ENCODE measurements at places on chromosomes 4 and X.

DNA sequence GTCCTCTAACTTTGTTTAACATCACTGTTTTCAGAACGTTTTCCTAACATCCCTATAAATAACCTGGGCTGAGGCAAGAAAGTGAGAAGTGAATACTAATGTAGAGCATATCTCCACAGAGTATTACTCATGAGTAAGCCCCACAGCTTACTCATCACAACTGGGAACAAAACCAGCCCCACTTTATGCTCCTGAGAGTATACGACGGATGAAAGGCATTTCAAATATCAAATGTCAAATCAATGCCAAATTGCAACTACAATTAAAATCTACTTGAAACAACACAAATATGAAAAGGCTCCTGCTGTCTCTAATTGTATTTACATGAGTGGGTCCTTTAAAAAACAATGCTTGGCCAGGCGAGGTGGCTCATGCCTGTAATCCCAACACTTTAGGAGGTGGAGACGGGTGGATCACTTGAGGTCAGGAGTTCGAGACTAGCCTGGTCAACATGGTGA, 41.2 kb downstream of the SH3RF1 start:
- DNase-seq: no peak

DNA sequence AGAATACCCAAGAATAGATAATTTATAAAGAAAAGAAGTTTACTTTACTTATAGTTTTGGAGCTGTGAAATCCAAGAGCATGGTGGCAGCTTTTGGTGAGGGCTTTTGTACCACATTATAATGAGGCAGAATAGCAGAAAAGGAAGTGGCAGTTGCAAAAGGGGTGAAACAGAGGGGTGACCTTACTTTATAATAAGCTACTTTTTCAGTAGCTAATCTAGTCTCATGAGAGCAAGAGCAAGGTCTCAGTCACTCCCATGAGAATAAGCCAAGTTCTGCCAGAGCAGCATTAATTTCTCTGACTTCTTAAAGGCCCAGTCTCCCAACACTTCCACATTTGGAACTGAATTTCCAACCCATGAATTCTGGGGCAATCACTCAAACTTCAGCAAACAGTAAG, 502.0 kb downstream of the GBA3 start:
- no peak for DNase-seq

GRCh38 chr4:8238036-8238511, 31.5 kb upstream of the HTRA3 start:
- DNase-seq: no peak

DNA sequence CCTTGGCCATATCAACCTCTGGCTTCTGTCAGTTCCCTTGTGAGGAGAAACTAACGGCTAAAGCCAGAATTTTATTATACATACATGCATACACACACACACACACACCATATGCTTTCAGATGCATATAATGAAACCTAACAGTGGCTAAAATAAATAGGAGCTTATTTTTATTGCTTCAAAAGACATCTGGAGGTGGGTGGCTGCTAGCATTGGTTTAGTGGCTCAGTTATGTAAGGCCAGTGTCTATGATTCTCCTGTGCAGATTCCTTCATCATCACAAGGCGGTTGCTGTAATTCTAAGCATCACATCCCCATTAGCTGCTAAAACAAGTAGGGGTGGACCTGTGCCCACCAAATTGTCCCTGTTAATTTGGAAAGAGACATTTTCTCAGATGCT, 110.8 kb downstream of the MAPK10 start:
- no peak for DNase-seq

- no peak for DNase-seq
Measured at GRCh38 chr4:150234246-150234645, 156.0 kb downstream of the DCLK2 start.

DNA sequence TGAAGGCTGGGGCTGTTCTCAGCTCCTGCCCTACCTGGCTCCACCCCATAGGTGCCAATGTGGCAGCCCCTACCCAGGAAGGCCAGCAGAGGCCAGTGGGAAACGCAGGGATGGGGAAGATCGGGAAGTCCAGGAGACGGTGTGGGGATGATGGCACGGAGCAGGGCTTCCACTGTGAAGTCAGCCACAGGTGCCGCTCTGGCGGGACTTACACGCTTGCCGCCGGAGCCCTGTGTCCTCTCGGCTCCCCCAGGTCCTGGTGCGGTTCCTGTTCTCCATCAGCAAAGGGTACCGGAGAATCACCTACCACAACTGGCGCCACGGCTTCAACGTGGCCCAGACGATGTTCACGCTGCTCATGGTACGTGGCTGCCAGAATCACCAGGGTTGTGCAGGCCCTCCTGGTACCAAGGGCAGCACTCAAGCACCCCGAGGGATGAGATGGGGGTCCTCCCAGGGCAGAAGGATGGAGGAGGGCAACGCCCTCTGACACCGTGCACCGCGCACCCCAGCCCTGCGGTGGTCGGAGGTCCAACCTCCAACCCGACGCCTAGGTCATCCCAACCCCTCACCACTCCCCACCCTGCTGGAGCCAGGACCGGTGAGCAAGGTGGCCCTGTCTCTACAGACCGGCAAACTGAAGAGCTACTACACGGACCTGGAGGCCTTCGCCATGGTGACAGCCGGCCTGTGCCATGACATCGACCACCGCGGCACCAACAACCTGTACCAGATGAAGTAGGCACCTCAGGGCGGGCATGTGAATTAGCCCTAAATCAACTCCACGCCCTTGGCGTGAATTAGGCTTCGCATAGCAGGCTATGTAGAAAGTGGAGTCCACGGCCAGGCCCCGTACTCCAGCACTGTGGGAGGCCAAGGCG, 12.0 kb downstream of the ATP5ME start:
- no peak for DNase-seq

DNA sequence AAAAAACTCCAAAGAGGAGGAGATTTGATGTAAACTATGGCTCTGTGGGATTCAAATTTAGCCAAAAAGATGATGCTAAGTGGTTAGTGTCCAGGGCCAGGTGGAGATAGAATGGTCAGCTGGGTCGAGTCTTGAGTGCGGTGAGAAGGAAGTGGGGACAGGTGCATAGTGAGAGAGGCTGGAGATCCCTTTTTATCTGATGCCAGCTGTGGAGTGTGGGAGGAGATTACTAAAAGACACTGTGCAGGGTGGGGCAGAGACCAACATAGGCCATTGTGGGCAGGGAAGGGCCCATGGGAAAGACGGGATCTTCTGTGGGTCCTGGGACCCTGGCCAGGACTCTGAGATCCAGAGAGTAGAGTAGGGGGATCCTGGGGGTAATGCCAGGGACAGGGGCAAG, 34.6 kb upstream of the LEF1 start:
- no peak for DNase-seq

DNA sequence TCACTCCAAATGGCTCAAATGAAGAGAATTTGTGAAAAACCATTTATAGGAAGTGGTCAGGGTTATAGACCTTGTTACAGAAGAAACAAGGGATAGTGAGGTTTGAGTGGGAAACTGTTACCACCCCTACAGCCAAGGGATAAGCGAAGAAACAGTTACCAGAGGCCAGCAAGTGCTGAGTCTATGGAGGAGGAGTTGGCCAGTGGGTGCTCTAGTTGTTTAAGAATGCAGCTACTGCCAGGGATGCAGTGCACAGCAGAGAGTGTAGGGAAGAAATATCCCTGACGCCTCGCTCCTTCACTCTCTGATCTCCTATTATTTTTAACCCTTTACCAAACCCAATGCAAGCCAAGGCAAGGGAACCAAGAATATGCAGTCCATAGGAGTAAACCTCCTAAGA, 15.2 kb upstream of the SYTL4 start:
- DNase-seq: no peak

DNA sequence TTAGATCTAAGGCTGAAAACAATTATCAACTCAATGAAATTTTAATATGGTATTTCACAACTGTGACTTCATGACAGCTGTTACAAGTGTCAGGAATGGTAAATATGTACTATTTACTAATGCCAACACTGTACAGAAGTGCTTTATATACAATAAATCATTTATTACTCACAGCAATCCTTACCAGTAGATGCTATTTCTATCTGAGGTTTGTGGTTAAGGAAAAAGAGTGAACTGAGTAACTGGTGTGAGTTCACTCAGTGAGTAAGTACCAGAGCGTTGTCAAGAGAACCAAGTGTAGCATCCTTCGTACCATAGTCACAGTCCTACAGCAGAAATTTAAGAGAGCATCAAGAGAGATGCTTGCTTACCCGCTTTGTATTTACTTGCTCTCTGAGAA, 23.3 kb downstream of the MTHFD2L start:
- DNase-seq: no peak

DNA sequence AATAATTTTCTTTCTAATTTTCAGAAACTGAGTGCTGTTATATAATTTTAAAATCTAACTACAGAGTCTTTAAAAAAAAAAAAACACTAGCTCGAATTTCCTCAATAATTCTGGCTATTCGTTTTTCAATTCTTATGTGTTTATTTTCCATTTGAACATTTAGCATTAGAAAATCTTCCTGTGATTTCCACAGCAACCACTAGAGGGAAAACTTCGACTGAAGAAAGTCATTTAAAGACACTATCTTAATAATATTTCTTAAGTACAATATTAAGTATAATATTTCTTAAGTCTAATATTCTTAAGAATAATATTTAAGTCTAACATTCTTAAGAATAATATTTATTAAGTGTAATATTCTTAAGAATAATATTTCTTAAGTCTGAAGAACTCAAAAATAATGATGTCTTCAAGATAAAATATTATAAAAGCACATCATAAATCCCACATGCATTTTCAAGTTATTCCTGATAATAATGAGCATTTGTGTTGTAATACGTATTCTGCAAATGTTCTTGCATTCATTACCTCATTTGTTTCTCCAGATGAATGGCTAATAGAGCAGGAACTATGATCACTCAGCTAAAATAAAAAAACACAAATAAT, 118.4 kb upstream of the WDR17 start:
- DNase-seq: no peak

- DNase-seq: no peak
Measured at GRCh38 chrX:38271154-38271716, 50.6 kb upstream of the SRPX start.

GRCh38 chr4:120843849-120844527, 78.5 kb downstream of the PRDM5 start:
- no peak for DNase-seq

DNA sequence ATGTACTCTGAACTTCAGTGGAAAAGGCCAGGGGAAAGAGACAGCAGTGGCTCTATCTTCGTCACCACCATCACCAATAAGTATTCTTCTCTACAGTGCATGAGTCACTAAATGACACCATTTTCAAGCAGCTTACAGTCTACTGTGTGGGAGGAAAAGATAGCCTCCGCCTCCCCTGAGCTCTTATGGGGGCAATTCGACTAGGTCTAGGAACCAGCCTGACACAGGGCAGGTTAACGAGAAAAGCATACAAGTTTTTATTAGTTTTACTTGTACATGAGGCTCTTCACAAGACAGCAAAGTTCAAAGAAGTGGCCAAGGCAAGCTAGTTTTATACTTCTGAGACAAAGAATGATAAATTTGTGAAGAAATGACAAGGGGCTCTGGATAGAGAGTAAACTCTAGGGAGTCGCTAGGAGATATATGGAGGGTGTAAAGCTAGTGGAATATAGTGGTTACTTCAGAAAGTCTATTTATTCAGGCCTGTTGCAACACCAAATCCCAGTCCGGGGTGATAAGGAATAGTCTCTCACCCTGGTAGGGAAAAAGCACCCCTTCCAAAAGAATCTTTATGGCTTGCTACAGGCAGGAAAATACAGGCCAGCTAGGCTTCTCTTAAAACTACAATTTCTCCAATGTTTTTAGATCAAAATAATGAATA, 49.7 kb downstream of the SCD5 start:
- no peak for DNase-seq

GRCh38 chr4:183960962-183961541, 55.9 kb downstream of the STOX2 start:
- no peak for DNase-seq

- no peak for DNase-seq
Measured at GRCh38 chr4:14361084-14361483, 641.2 kb upstream of the CPEB2 start.
